Dermis microvascular lymphatic vessel endothelial cell (primary cell): ENCODE measurements at places on chromosomes 3 and 15.

- DNase-seq: no peak
Measured at GRCh38 chr3:15009167-15009566, 55.9 kb downstream of the MRPS25 start.

DNA sequence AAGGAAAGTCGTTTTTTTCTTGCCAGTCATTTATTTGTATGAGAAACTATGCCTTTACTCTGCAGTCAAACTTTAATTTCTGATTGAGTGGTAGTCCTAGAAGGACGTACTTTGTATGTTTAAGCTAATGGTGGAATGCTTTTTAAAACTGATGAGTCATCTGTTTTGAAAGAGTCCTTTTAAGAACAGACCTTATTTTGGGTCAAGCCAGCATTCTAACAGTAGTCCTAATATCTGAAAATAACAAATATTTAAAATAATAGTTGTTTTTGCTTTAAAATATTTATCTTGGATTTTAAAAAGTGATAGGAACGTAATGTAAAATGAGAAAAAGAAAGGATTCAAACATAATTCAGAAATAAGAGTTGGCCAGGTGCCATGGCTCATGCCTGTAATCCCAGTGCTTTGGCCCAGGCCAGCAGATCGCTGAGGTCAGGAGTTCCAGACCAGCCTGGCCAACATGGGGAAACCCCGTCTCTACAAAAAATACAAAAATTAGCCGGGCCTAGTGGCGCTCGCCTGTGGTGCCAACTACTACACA is 1.3 kb upstream of the LRRC58 start:
- DNase-seq: no peak

DNA sequence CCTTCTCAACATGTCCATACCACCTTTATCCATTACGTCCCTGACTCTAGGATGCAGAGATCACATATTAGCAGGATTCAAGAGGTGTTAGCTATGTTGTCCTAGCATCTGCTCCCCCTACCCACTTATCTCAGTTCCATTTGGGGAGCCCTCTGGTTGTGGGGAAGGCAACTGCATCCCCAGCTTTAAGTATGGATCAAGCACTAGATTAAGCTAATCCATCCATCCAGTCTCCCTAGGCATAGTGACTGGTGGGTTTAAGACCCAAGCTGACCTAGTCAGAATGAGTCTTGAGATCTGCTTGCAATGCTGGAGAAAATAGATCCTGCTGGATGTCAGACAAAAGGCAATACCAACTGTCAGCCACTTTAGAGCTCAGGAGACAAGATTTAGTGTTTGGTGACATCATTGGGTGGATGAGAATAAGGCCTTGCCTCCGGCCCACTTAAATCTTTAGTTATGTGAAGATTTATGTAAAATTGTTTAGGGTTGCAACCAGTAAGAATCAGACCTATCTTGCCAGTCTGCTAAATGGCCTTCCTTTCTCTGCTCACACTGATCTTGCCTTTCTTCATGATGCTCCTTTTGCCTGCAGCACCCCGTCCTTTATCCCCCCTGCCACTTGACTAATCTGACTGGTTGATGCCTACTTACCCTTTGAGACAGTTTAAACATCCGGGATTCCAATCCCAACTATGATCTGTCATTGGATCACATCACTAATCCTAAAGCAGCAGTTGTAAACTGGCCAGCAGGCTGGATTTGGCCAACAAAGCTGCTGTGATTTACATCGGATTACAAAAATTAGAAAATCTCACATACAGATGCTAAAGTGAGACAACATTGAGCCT is 2.1 kb upstream of the ISY1 start:
- peak; percentile 7 for DNase-seq

- no peak for DNase-seq
Measured at GRCh38 chr3:123285479-123285878, 83.7 kb downstream of the SEC22A start.

- no peak for DNase-seq
Measured at GRCh38 chr15:79282371-79283251, at the start of gene ANKRD34C. Gene ANKRD34C, plus strand, starts transcription at chr15:79282722. Its CDS starts 10,563 bp downstream, at chr15:79293285.

DNA sequence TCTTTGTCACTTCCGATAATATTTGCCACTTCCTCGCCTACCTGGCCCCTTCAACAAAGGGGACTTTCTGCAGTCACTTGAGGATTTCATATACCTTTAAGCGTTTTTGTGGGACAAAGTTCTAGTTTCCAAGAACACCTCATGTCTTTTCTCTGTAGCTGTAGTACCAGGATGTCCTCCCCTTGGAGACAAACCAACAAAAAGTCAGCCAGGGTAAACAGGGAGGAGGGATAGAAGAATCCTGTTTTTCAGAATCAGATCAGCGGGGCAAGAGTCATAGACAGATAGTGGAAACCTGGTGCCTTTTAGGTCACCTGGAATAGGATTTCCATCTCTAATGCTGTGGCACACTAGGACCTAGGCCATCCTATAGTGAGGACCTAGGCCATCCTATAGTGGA is 4.5 kb downstream of the LRRC3B start:
- no peak for DNase-seq

DNA sequence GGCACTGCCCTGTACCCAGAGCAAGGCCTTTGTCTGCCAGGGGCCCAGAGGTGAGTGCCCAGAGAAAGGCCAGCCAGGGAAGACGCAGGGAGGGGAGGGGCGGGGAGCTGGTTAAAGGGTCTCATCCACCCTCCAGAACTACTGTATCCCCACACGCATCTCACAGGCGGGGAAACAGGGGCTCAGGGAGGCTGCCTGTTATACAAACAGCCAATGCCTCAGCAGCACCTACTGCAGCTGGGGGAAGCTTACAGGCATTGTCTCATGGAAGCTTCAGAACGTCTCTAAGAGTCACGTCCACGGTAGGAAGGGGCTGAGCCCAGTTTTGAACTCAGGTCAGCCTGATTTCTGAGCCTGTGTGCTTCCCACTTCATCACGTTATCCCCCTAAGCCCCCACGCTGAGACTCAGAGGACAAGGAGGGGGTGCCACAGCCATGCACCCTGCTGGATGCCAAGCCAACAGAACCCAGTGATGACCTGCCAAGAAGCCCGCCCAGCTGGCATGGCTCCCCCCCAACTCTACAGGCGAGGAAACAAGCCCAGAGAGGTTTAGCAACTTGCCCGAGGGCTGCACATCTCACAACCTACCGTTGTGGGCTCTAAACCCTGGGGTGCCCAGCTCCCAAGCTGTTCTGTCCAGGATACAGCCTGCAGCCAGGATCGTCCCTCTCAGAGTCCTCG is 54.5 kb downstream of the IQSEC1 start:
- DNase-seq: no peak

DNA sequence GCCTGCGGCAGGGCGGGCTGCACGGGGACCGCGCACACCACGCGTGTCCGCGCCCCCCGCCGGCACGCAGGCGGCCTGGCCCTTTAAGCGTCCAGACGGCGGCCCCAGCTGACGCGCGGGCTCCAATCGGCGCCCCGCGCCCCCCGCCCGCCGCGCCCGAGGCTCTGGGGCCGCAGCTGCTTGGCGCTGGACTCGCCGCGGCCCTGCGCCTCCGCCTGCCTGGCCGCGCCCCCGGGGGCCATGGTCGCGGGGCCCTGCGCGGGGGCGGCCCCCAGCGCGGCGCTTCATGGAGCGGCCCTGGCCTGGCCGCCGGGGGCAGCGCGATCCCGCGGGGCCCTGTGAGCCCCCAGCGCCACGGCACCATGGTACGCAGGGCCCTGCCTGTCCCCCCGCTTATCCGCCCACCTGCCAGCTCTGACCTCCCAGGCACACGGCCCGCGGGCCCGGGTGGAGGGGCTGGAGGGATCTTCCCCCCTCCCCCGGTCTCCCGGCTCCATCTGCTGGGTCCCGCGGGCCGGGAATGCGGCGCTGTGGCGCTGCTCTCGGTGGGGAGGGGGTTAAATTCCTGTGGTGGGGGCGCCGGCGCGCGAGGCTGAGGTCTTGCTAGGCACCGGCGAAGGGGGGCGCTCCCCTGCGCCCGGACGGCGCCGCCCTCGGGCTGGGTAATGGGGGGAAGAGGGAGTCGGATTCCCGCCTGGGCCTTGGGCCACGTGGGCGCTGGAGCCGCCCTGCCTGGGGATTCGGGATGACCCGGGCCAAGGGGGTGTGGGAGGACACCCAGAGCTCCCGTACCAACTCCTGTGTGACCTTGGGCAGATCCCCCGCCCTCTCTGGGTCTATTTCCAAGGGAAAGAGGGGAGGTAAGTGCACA is 1.1 kb downstream of the ZBTB47 start:
- peak; percentile 64 for DNase-seq

DNA sequence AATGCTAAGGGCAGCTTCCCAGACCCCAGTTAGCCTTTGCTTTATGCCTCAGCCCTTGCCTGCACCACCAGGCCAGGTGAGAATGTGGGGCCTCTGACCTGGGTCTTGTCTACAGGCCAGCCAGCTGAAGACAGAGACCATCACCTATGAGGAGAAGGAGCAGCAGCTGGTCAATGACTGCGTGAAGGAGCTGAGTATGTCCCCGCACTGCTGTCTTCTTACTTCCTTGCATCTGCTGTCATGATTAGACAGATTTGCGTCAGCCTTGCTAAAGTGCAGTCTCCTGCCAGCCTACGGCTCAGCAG is 74.6 kb downstream of the CCK start:
- no peak for DNase-seq

DNA sequence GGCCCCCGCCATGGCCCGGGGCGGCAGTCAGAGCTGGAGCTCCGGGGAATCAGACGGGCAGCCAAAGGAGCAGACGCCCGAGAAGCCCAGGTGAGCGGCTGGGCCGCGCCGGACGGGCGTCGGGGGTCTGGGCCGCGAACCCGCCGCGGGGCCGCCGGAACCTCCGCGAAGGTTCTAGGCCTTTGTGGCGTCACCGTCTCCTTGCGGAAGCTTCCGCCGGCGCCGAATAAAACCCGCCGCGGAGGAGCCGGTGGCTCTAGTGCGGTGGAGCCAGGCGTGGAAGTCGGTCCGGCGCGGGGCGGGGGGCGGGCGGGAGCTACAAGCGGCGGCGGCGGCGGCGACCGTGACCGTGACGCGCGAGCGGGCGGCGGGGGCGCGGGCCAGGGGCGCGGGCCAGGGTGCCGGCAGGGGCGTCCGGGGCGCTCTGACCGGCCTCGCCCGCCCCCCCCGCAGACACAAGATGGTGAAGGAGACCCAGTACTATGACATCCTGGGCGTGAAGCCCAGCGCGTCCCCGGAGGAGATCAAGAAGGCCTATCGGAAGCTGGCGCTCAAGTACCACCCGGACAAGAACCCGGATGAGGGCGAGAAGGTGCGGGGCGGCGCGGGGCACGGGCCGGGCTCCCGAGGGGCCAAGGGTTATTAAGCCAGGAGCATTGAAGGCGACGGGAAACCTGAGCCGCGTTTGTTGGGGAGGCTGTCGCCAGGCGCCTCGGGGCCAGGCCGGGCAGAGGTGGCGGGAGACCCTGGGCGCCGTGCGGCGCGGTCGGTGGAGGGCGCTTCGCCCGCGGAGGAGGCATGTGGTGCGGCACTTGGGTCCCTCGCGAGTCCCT is at the start of gene DNAJA4:
DNAJA4 (plus strand) TSS at position 259 of the 833 bp plus-strand sequence; CDS start at position 461, 202 bp downstream.
- peak; percentile 53 for DNase-seq

DNA sequence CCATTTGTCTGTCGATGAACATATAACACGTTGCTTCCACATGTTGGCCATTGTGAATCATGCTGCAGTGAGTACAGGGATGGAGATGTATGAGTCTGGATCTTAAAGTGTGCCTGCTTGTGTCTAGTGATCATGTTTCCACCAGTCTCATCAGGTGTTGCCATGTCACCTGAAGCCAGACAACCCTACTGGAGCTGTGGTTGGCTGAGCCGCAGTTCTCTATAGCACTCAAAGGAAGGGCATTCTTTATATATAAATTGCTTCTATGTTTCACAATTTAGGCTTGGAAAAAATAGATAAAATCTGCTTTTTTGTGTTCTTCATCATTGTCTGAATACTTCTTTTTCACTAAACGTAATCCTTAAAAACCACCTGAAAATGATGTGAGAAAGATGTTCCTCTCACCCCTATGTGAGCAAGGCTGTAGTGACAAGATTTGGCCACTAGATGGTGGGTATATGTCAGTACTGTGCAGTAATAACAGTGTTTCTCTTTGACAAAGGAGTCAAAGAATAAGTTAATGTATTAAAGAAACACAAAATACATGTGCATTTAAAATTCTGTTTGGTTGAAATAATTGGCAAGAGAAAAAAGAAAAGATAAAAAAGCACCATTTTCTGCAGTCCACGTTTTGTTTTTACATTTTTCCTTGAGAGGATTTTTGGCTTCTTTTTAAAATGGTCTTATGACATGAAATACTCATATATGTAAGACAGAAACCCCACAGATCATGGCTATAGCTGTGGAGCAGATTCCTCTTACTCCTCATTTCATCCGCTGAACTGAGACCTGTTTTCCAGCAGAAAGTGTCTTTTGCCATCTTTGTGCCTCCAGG is 394.5 kb upstream of the DPPA4 start:
- peak; percentile 50 for DNase-seq
